KG1 (cell line): ENCODE measurements at places on chromosomes 12 and 14.

- DNase-seq, result no peak
These were observed 212.1 kb upstream of the ABCD2 start for GRCh38 chr12:39831587-39832315.

GRCh38 chr14:32201816-32202490 is at the start of gene RNU6-7:
Gene RNU6-7, plus strand, starts transcription at chr14:32202045.
- no peak for DNase-seq

GRCh38 chr12:48956279-48957140 is 777 bp downstream of the ARF3 start:
- DNase-seq, result peak; percentile 16

DNA sequence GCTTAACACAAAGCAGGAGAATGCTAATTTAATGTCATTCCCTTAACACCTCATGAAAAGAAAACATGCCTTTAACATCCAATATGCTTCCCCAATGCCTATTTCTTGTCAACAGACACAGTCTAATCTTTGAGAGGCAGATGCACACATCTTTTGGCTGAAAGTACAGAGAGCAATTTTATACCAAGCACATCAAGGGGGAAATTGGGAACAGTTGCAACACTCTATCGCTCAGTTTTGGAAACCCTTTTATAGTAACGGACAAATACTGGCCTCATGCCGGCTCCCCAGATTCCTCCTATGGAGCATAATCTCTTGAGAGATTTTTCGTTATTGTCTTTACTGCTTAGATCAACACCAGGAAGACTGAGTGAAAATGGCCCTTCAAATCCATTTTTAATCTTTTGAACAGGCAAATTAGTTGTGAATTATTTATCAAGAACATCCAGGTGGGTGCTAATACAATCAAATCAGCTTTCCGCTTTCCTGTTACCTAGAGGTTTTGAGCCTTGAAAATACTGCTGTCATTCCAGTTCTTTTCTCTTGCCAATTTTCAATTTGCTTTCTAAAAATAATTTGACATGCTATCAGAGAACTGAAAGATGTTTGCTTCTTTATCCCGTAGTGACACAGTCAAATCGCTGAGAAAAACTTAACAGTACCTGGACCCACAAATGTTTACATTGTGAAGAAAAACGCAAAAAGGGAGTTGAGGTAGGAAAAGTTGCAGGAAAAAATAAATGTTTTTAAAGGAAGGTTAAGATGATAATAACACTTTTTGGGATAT is 60.7 kb upstream of the CAND1 start:
- DNase-seq, result no peak

DNA sequence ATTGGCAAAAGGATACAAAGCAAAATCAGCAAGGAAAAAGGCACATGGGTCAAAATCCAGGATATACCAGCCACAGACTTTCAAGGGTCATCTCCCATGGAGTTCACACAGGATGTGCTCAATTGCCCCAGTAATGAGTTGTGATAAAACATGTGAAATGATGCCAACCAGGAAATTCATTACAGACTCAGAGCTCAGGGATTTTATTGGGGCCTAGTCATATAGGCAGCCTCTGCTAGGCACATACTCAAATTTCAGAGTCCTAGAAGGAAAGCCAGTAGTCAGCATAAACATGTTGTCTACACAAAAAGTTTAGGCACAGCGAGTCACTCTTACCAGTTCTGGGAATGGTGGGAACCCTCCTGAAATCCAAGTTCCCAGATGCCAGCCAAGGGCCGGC is 64.4 kb upstream of the OSBPL8 start:
- no peak for DNase-seq

GRCh38 chr14:90815822-90816662 is at the start of gene TTC7B:
Gene TTC7B, minus strand, starts transcription at chr14:90816430. Its CDS starts 135 bp downstream, at chr14:90816295.
- DNase-seq, result no peak

DNA sequence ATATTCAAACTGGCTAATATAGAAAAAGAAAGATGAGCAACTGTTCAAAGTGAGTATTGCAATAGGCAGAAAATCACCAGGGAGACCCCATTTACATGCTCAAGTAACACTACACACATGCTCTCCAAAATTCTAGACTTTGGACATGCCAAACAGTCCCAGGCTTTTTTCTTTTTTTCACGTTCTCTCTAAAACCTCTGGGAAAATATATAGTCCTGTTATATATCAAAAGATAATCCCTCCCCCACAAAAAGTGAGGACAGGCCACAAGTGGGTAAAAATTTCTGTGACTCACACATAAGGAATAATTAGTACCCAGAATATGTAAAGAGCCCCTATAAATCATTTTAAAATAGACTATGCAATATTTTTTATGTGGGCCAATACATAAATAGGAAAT is 55.2 kb downstream of the EFCAB11 start:
- no peak for DNase-seq

GRCh38 chr14:105299654-105300541 is 903 bp downstream of the BRF1 start:
- DNase-seq, result no peak

DNA sequence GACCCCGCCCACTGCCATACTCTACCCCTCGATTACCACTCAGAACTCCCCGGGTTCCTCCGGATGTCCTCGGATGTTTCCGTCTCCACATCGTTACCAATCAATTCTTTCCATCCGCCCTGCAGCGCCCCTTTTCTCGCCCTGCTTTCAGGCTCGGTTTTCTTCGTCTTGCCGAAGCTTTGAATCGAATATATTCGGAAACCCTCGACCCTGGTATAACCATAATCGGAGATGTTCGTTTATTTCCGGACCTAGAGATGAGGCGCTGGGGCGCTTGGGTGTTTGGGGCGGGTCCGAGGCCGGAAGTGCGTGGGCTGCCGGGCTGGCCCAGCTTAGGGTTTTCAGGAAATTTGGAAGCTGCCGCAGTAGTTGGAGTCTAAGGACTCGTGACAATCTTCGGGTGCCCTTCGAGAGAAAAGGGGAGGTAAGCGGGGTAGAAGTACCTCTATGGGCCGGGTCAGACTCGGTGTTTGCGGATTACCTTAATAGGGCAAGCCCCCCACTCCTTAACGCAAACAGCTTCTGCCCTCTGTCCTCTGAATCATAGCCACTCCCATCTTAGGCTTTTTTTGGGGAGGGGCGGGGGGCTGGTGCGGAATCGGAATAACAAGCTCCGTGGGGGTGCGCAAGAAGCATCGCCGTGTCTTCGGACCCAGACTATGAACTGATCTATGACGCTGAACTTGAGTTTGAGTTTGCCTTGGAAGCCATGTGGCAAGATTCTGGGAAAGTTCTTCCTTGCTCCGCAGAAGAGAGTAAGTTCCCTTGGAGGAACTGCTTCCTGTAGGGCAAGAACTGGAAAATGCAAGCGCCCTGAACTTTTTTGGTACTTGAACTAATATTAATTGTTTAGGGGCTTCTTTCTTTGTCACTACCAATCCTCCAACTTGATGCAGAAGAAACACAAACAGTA is at the start of gene C14orf119:
C14orf119 (plus strand) TSS at position 310 of the 913 bp plus-strand sequence. CDS start 2,154 bp downstream, outside the sequence.
- DNase-seq, result no peak

DNA sequence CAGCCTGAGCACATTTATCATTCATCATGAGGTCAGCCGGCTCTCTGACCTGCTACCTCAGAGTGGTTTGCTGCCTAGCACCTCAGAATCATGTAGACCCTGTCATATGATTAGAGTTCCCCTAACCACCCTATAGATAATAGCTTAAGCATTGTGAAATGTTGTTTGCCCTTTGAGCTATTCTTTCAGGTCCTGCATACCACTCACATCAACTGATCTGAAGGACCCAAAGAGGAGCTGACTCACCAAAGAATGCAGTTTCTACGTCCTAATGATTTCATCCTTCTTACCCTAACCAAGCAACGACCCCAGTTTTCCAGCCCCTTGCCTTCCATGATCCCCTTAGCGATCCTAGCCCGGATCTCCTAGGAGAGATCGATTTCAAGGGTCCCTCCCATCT is 527.9 kb downstream of the SOX5 start:
- no peak for DNase-seq

- DNase-seq, result no peak
These were observed 269.9 kb upstream of the DIO3 start for GRCh38 chr14:101291390-101291789.

GRCh38 chr14:53875324-53875897 is 81.2 kb downstream of the BMP4 start:
- no peak for DNase-seq

DNA sequence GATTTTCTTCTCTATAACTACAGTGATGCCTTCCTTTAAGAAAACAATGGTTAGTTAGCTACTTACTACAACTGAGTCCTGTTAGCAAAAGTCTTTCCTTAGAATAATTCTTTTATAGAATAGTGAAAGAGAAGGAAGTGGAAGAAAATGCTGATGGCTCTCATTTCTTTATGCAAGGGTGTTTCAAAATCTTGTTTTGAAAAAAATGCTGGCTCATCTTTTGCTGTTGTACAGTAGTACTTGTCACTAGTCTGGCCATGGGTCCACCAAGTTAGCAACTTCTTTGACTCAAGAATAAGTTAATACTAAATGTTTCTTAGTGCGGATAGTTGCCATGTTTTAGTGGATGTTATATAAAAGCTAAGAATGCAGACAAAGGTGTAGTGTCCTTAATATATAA is 225.4 kb downstream of the PTPRO start:
- no peak for DNase-seq

DNA sequence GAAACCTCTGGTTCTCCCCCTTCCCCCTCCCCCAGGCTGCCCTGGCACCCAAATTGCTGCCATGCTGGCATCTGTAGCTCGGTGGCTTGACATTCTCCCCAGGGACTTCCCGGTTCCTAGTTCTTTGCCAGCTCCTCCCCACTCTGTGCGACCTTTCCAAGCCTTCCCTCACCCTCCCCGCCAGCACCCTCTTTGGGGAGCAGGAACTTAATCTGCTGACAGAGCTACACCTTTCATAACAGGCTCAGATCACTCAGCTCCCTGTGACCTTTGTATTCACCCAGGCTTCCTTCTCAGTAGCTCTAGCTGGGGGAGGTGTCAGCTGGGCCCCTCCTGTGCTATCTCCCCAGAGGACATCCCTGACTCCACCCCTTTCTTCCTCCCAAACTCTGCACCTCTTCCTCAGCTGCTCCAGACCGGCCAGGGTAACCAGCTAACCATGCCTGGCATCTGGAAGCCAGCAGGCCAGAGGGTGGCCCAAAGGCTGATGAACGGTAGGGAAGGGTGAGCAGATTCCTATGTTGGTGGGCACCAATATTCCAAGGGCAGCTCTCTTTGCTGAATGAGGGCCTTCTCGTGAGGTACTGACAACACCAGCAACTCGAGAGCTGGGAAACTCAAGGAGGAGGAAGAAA is 1.8 kb upstream of the COX14 start:
- no peak for DNase-seq
